ENCODE measurements at places on chromosomes 3 and 15. TPM values are rescaled to one million over a fixed set of nuclear protein-coding genes. Genes with fewer than 3 reads are reported as not detected.

DNA sequence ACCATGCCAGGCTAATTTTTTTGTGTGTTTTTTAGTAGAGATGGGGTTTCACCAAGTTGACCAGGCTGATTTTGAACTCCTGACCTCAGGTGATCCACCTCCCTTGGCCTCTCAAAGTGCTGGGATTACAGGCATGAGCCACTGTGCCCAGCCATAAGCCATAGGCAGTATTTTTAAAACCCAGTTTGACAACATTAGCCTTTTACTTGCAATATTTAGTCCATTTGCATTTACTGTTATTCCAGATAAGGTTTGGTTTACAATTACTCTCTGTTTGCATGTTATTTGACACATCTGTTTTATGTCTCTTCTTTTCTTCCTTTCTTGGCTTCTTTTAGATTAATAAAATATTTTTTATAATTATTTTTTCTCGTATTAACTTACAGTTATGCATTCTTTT, 83.6 kb upstream of the EPHB3 start:
- peak; percentile 25 for DNase-seq

The P2RY13 gene
- total RNA-seq, result not detected

The TPRG1 gene
- total RNA-seq, result 9.7 TPM

- no peak for DNase-seq
Observed at GRCh38 chr3:171956181-171956683, 83.1 kb upstream of the FNDC3B start.

GRCh38 chr3:101069901-101070798, 76.9 kb upstream of the ABI3BP start:
- DNase-seq, result peak; percentile 60

The DCLK3 gene
- total RNA-seq, result not detected

- no peak for DNase-seq
Observed at GRCh38 chr3:61114316-61114953, 136.8 kb downstream of the FHIT start.

GRCh38 chr15:78301326-78301725, 1.9 kb upstream of the SKIC8 start:
- no peak for DNase-seq

The SCN11A gene
- total RNA-seq, result 0.05 TPM

DNA sequence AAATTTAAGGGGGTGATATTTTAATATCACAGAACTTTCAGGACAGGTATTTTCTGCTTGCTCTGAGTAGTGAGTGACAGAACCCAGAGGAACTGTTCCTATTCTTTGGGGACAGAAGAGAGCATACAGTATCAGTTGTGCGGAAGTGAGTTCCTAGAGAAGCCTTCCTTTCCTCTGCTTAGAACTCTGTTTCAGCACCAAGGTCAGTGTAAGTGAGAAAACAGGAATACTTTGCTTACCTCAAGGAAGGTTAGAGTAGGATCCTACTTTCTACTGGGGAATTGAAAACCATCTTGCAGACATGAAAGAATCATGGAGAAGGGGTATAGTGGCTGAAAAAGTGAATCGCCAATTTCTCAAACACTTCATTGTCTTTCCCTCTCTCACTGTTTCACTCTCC, 542.4 kb downstream of the SQOR start:
- DNase-seq, result no peak

- no peak for DNase-seq
Observed at GRCh38 chr3:53949541-53949940, 57.9 kb upstream of the SELENOK start.

- DNase-seq, result no peak
Observed at GRCh38 chr3:47265008-47265407, 17.6 kb downstream of the KIF9 start.

The ST8SIA2 gene
- total RNA-seq, result not detected

DNA sequence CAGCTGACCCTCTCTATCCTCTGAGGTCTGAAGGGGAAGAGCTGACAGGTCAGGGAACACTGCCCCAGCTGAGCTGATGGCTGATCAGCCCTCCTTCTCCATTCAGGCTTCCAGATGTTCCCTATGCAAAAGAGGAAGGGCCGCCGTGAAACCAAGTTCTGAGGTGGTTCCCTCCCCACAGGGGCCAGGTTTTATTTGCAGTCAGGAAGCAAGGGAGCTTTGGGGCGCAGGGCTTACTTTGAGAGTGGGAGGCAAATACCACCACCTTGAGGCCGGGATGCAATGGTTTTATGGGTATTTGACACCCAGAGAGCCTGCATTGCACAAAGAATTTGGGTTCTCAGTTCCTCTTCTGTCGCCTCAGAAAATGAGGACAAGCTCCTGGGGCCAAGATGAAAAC, 186.9 kb downstream of the ARRDC4 start:
- DNase-seq, result no peak

- DNase-seq, result no peak
Observed at GRCh38 chr3:173986861-173987410, 589.4 kb downstream of the NLGN1 start.

GRCh38 chr3:182651461-182651860, 141.8 kb upstream of the ATP11B start:
- no peak for DNase-seq

The GPR87 gene
- 0.53 TPM for total RNA-seq

The ZKSCAN7 gene
- total RNA-seq, result 2.4 TPM

The SLC22A13 gene
- 1.1 TPM for total RNA-seq

- DNase-seq, result no peak
Observed at GRCh38 chr15:28165791-28166190, 66.7 kb upstream of the OCA2 start.

The FETUB gene
- not detected for total RNA-seq

The ITPKA gene
- total RNA-seq, result 0.52 TPM

GRCh38 chr15:95605098-95605497, 725.4 kb upstream of the NR2F2 start:
- DNase-seq, result no peak

Data from activated CD8-positive, alpha-beta memory T cell treated with anti-CD3 and anti-CD28 coated beads, Interleukin-2, amount 10 ng/mL, durations not matched to agents 7 days and 5 days (primary cell).